ENCODE measurements at places on chromosomes 1 and 21. TPM values are rescaled to one million over a fixed set of nuclear protein-coding genes. Genes with fewer than 3 reads are reported as not detected.

DNA sequence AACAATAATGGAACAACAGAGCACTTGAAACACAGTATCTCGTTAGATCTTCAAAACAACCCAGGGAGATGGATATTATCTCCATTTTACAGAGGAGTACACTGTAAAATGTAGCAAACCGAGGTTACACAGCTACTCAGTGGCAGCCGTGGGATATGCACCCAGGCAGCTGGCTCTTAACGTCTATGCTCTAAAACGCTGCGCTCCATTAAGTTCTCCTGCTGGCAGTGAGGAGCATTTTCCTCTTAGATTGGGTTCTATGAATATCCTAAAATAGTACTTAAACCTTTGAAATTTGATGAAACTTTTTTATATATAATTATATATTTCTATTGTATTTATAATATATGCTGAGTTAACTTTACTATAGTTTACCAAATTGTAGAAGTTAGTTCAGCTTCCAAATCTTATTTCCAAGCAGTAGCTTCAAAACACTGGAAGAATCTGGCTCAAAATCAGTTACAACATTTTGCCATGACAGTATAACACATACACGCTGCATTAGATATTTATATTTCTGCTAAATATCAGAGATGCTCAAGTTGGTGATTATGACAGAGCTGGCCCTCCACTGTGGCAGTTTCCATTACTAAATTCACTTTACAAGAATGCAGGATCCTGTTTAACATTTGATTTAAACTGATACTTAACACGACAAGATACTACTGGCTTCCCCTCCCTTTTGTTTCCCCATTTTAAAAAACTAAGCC, 49.5 kb downstream of the TGFBR3 start:
- DNase-seq: no peak

The NDUFV3 gene
- total RNA-seq: 28.1 TPM

The CFHR1 gene
- not detected for total RNA-seq

GRCh38 chr21:29725025-29725736, 214.6 kb downstream of the GRIK1 start:
- DNase-seq: no peak

DNA sequence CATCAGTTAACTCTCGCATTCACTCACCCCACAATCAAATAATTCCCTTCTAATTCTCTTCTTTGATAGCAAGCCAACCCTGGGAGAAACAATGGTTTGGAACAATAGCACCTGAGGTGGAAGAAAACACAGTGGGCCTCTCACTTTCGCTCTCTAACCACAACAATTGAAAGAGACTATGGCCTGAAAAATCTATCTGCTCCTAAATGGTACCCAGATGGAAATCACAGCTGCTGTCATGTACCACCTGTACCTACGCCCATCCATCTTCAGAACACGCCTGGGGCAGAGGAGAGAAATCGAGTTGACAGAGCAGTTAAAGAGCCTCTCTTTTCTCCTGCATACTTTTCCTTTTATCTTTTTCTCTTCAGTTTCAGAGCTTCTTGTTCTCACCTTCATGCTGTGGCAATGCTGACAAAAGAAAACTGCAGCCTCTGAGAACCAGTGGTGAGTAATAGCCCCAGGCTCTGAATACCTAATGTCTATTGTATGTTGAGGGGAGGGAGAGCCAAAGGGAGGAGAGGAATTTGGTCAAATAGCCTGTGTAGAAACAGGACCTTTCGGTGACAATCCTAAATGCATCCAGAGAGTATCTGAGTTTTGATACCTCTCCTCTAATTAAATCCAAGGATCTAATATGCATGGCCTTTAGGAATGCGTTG, 57.7 kb downstream of the ZC3H11B start:
- DNase-seq: no peak

DNA sequence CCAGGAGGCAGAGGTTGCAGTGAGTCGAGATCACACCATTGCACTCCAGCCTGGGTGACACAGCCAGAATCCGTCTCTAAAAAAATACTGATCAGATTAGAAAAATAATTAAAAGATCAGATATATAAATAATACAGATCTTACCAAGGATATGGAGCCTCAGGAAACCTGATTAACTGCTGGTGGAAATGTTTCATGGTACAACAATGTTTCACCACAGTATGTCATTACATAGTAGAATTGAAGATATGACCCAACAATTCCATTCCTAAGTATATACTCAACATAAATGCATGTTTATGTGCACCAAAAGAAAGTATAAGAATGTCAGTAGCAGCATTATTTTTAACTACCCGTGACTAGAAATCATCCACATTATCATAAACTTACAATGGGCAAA, 41.7 kb downstream of the CD53 start:
- no peak for DNase-seq

DNA sequence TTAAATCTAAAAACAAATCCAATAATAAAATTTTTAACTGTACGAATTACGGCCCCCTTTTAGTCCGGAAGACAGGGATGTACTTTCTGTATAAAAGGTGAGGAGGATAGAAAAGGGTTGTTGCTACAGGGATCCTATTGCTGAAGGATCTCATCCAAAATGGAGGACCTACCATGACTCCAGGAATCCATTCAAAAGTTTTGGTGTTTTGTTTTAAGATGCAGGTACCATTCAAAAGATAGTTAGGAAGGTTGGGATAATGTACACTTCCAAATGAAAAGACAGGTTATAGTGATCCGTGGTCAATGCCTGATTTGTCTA, 1.3 kb upstream of the ENAH start:
- no peak for DNase-seq

Measured in CD4-positive, alpha-beta memory T cell (primary cell).